ENCODE measurements at places on chromosomes 12 and 14.

GRCh38 chr12:53201639-53202038 is 5.4 kb downstream of the ITGB7 start:
- no peak for DNase-seq

DNA sequence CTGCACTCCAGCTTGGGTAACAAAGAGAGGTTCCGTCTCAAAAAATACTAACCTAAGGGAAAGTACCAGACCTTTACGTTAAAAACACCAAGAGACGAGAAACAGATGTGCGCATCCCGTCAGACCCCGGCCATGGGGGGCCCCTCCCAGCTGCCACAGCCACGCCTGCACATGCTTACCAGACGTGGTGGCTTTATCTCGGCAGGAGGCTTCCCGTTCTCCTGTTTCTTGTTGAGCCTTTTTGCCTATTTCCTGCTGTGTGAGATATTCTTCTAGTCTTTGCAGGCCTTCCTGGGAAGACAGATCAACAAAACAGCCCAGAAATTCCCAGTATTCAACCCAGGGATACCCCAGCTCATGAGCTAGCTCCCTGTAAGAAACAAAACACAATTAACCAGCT is 23.6 kb downstream of the PGAM5 start:
- DNase-seq, result peak; percentile 17

DNA sequence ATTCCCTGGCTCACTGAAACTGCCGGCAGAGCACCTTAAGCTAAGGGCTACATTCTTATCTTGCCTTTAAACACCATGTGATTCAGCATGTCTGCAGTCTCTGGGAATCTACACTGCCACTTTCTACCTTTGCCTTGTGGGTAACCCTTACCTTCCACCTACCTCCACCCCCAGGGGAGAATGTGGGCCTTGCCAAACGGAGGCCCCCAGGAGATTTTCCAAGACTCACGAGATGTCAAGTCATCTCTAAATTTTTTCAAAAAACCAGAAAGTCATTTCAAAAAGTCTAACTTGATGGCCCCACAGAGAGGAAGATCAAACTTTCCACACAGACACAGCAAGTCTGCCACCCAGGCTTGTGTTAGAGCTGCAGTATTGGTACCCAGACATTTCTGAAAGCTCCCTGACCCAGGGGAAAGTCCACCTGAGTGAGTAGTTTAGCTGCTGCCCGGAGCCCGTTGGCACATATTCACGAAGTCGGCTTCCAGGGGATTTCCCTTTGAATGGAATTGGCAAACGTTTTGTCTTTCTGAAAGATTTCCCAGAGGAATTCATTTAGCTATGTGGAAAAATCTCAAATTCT is 4.7 kb upstream of the PSMA6 start:
- no peak for DNase-seq

GRCh38 chr12:69027411-69027881 is 94.5 kb upstream of the CPM start:
- DNase-seq, result no peak

- DNase-seq, result no peak
These were observed 424.1 kb downstream of the PCNX1 start for GRCh38 chr14:71331403-71331802.

DNA sequence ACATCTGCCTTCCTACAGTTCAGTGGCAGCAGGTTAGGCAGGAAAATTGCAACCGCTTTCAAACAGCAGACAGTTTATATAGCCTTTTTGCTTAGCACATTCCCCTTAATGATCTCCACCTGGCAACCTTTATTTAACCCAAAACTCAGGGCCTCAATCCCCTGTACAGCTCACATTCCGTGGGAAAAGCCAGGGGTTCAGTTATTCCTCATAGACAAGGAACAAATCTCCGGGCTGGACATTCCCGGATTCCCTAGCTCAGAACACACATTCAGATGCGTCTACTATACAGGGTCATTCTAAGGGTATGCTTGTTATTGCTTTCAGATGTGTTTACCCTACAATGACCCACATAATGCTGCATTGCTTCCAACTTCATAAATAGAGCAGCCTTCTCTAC is 73.8 kb upstream of the DCN start:
- DNase-seq, result no peak

- no peak for DNase-seq
These were observed 46.1 kb downstream of the UBE3B start for GRCh38 chr12:109523504-109523903.

- DNase-seq, result no peak
These were observed 113.8 kb downstream of the RERGL start for GRCh38 chr12:17976202-17976601.

DNA sequence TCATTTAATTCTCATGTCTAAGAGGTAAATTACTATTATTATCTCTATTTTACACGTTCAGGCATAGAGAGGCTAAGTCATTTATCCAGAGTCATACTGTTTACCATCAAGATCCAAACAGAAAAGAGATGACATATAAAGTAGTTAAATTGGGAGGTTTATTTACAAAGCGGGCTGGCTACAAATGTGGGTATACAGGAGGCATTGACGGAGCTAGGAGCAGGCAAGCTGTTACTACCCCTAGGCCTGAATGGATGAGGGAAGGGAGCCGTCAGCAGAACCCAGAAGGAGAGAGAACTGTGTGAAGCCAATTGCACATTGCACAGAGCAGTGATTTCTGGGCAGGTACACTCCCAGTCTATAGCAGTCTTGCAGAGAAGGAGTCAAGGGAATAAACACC is 39.8 kb downstream of the DACT1 start:
- DNase-seq, result no peak

GRCh38 chr14:50795142-50795541 is 35.8 kb downstream of the NIN start:
- DNase-seq, result no peak

All from Right ventricle myocardium superior (tissue), 1 donor.